ENCODE measurements at places on chromosomes 4 and X.
A peak's percentile ranks its signal among the peaks of the same experiment; 100 is the strongest.

DNA sequence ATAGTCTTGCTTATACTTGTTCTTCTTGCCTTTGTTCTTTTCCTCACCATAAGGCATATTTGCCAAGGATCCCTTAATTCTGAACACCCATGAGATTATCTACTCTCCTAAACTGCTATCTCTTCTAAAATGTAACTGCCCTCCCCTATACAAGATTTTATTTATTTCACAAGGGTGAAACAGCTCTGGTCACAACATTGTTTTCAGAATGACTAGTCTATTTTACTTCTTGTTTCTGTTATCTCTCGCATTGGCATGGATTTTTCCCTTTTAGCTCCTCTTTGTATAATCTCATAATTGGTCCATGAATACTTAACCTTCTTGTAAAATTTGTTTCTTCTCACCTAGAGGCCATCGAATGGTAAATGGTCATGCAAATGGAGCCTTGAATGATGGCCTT lies 17.2 kb upstream of the COL25A1 start:
- DNase-seq: no peak
- no peaks in the 10 kb centered on the region for H3K4me1 ChIP-seq
- peaks cover 6% of the 10 kb centered on the region for H3K27me3 ChIP-seq
- no peak overlapping the region for H3K4me3 ChIP-seq

GRCh38 chr4:137819964-137820383 lies 287.7 kb upstream of the PCDH18 start:
- H3K4me1 ChIP-seq: no peaks in the 10 kb centered on the region
- H3K36me3 ChIP-seq: no peaks in the 10 kb centered on the region
- H3K27me3 ChIP-seq: no peaks in the 10 kb centered on the region
- H3K27ac ChIP-seq: no peak overlapping the region
- no peak overlapping the region for H3K4me3 ChIP-seq

GRCh38 chrX:115561605-115562479 lies 868 bp downstream of the PLS3 start:
- no peak overlapping the region for H3K27ac ChIP-seq
- no peak for DNase-seq
- peak overlapping the region; percentile 72 for H3K4me3 ChIP-seq
- H3K27me3 ChIP-seq: peaks cover 16% of the 10 kb centered on the region

DNA sequence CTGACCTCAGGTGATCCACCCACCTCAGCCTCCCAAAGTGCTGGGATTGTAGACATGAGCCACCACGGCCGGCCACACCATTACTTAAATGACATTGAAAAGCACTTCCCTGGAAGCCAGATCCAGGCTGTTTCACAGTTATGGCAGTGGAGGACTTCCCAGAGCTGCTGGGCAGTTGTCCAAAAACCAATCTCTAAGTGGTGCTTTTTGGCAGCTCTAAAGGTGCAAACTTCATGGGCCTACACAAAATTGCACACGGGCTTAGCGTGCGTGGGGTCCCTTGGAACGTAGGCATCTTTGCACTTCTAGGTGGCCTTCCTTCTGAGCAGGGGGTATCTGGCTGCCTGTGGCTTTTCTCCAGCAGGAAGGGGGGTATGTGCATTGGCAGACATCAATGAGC lies 172.3 kb downstream of the SHOX start:
- H3K36me3 ChIP-seq: no peaks in the 10 kb centered on the region
- peaks cover 2% of the 10 kb centered on the region for H3K27me3 ChIP-seq
- no peak overlapping the region for H3K27ac ChIP-seq
- no peak overlapping the region for H3K4me3 ChIP-seq
- no peaks in the 10 kb centered on the region for H3K4me1 ChIP-seq
